Heart right ventricle (tissue), 16 donors: ENCODE measurements at places on chromosomes 11 and 22. TPM values are rescaled to one million over a fixed set of nuclear protein-coding genes. Genes with fewer than 3 reads are reported as not detected.

DNA sequence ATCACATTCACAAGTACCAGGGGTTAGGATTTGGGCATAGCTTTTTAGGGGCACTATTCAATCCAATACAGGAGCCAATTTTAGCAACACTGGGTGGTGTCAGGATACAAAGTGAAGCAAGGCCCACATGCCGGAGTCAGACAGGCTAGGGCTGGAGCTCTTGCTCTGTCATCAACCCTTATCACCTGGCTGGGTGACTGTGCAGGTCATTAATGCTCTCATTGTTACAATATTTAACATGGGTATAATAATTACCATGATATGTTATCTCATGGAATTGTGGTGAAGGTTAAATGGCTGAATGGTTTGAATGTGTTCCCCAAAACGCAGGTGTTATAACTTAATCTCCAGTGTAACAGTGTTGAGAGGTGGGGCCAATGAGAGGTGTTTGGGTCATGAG is 143.3 kb upstream of the THY1 start:
- DNase-seq: no peak

DNA sequence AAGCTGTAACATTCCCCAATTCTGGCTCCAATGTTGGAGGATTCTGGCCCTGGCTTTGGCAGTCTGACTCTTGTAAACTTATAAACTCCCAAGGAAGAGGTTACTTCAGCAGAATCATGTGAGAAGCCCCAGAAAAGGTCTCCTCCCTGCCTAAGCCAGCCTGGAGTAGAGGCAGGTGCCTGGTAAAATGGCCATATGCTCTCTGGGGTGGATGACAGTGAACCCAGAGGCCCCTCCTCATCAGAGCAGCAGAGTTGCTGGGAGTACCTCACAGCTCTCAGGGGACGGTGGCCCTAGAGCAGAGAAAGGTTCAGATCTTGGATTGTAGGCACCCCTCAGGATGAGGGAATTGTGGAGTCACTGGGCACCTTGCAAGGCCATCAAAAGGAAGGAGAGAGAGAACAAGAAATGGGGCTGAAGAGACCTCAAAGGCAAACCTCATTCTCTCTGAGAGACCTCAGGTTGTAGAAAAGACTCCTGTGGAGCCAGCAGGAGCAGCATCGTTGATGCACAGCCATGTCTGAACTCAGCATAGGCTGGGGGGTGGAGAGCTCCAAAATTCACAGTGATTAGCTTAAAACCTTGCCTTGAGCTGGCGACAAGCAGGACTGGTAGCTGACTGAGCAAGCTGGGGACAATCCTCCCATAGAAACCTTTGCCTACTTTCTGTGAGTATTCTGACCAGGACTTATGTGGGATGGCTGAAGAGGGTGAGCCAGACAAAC is 4.9 kb upstream of the P2RY6 start:
- DNase-seq: no peak

GRCh38 chr22:38086001-38086845 is 2.2 kb upstream of the SLC16A8 start:
- DNase-seq: no peak

GRCh38 chr11:66467756-66468155 is 1.1 kb downstream of the PELI3 start:
- no peak for DNase-seq

USP2 gene
- 127 TPM for total RNA-seq
